ENCODE measurements at places on chromosomes 5 and 9.
A peak's percentile ranks its signal among the peaks of the same experiment; 100 is the strongest.

DNA sequence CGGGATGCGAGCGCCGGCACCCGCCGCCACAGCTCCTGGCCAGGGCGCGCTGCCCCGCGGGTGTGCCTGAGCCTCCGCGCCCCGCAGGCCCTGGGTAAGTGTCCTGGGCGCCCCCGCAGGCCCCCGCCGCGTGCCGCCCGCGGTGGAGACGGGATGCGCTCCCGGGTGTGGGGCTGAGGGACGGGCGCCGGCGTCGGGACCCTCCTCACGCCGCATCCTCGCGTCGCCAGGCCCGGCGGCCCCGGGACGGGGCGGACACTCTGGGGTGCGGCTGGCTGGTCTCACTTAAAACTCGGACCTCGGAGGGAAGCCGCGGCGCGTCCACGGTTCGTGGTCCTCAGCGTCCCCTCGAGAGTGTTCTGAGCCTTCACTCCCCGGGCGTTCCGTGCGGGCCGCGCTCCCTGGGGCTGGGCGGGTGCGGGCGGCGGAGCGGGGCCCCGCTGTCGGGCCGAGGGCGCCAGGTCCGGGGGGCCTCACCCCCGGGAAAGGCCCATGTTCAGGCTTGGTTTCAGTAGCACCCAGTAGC, 275 bp downstream of the AHRR start:
- DNase-seq, result no peak

DNA sequence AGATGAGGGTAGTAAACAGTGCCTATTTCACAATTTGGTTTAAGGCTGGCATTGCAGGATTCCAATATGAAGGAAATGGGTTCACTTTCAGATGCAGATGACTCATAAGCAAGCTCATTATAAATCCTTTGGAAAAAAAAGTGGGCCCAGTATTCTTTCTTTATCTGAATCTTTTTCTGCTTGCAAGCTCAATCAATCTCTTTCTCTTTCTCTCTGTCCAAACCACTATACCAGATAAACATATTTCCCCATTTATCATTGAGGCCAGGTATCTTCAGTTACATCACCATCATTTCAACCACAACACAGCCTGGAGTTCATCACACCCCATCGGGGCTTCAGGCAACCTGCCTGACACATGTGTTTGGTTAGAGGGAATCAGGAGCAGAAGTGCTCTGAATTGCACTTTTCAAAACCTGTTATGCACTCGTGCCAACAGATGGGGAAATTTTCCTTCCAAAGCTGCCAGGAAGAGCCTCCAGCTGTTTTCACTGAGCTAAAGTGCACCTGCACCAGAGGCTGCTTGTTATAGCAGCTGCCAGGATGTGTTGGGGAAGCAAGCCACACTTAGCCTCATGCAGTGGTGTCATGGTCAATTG, 30.0 kb upstream of the MAMDC2 start:
- no peak for DNase-seq

DNA sequence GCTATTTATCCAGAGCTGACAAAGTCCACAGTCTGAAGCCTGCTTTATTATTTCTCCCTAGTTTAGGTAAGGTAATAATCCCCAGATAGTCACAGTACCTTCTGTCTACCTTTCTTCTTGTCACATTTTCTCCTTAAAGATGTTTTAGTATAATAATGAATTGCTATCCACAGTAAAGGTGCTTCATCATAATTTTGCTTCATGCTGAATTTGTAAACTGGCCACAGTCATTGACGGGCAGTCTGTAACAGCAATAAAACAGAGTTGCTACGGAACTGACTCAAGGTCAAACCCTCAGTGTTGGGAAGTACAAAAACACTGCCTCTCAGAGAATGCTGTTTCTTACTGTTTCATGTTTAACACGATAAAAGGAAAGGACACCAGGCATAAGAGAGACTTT, 195.7 kb downstream of the ZNF608 start:
- no peak for DNase-seq

DNA sequence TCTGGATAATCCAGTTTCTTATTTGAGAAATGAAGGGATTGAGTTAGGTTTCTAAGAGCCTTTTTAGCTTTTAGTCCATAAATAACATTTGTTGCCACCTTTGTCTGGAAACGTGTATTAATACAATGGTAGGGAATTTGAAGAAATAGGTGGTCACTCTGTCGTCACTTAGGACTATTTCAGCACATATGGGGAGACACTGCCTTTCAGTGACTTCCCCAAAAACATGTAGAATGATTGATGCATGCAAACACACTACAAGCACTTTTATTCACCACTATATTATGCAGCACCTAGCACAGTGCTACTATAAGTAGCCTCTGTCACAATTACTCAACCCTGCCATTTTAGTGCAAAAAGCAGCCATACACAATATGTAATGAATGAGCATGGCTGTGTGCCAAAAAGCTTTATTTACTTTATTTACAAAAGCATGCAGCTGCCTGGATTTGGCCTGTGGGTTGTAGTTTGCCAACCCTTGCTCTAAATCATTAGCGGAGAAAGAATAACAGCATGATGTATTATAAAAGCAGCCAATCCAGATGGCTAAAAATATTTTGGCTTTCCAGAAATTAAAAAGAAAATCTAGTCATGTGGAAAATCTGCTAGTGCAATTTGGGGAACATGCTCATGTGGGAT, 154.2 kb upstream of the HMHB1 start:
- no peak for DNase-seq

DNA sequence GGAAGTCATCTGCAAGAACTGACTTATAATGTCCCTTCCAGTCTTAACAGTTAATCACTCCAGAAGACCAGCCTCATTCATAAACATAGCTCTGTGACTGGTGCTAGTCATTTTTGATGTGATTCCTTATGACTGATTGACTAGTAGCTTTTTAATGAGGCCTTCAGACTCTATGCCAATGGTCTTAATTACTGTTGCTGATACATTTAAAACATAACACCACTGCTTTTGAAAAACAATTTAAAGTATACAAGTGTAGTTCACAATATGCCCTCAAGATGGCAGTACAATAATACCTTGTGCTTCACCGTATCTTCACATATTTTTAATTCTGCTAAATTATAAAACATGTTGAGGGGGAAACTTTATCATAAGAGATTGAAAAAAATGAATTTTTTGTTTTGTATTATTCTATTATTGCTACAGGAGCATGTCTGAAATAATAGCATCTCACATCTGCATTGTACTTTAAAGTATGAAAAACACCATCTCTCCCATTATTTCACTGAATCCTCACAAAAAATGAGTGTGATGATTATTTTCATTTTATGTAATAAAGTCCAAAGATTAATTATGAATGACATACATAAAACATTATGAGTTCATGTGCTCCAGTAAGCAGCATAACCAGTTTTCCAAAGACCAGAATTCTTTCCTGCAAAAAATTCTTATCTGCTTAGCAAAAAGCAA, 55.2 kb upstream of the SHISAL2B start:
- no peak for DNase-seq

DNA sequence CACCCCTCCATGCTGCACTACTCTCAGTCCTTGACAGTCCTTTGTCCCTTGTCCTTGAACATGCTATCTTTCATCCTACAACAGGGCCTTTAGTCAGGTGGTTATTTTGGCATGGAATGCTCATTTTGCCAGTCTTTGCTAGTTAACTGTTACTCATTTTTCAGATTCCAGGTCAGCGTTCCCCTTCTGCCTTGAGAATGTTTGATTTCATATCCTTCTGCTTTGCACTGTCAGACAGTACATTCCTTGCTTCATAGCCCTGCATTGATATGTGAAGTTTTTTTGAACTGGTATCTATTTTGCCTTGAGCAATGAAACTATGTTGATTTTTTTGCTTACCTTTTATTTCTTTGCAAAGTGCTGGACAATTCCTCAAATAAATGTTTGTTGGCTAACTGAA, 638.2 kb upstream of the SEMA6A start:
- no peak for DNase-seq

DNA sequence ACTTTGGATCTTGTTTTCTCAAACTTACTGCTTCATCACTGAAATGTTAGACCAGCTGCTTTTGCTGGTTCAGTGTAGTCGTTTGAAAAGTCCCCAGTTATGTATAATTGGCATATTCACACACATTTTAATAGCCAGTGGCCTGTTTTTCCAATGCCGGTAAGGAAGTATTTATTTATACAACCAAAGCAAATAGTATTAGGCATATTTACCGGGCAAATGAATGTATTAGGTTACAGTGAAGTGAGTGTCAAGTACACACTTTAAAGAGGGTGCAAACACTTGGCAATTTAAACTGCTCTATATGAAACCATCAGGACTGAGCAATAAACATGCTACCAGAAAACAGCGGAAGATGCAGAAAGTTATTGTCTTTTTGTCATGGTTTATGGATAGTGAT, 242.9 kb downstream of the MCTP1 start:
- DNase-seq, result no peak

- DNase-seq, result no peak
Observed at GRCh38 chr9:88230612-88231011, 92.3 kb upstream of the SPATA31C2 start.

DNA sequence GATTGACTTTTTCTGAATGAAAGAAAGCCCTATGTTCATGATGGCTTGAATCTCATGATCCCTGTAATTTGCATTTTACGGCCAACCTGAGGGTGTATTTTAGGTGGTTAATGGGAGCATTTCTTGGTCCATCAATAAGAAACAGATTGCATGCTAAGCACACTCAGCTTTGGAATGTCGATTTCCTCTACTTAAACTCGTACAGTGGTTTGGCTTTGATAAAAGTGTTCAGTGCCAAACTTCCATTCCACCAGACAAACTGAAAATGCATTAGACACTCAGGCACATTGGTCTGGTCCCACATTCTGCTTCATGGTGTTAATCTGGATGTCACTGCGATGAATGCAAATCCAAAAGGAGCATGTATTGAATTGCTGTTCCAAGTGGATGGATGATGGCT, 77.0 kb downstream of the VCAN start:
- DNase-seq, result no peak

GRCh38 chr9:16661816-16662215, 208.7 kb downstream of the BNC2 start:
- no peak for DNase-seq

DNA sequence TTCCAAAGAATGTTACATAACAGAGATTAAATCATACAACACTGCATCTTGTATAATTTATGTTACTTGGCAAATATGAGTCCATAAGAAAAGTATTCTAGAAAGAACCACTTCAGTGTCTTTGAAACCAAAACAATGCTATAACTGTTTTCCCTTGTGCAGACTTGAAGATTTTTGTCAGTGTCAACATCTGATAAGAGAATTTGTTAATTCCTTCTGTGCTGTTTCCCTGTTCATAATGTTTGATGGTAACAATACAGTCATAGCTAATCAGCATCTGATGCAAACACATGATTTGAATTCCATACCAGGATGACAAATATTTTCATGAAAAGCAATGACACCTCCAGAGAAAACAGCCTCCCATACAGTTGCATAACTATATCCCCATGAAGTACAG, 306.8 kb downstream of the SEMA5A start:
- no peak for DNase-seq

- no peak for DNase-seq
Observed at GRCh38 chr5:10702911-10703491, 58.0 kb downstream of the DAP start.

GRCh38 chr5:64502196-64502595, 3.6 kb upstream of the RGS7BP start:
- DNase-seq, result no peak

DNA sequence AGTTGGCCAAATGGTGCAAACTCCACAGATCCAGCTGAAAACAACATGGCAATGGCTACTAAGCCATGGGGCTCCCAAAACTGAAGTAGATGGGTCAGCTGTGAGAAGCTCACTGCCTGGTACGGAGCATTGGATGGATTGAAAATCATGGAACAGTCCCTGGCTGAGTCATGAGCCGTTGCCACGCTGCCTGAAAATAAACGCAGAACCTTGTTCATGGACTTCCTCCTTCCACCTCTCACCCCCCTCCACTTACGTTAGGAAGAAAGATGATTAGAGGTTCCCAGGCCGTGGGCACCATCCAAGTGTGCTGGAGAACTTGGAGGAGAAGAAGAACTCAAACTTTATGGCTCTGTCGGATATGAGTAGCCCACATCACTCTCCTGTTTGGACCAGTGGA, 6.8 kb upstream of the DIPK1B start:
- no peak for DNase-seq

DNA sequence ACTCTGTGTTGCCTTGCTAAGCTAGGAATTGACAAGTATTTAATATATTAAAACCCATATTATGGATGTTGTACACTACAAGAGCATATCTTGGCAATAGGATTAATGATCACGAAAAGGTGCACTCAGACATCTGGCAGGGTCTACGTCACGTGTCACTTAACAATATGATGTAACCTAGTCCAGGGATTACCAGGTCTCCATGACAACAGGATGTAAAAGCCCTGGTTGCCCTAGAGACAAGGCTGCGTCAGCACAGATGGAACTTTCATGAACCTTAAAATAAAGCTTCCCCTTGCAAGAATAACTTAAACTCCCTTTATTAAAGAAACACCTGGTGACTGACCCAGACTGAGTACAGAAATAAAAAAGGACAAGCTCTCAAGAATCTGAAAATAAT, 717.8 kb downstream of the CDH18 start:
- no peak for DNase-seq

- no peak for DNase-seq
Observed at GRCh38 chr5:432928-433791, 9.8 kb upstream of the EXOC3 start.

- DNase-seq, result no peak
Observed at GRCh38 chr5:146284016-146284415, 54.6 kb upstream of the POU4F3 start.

DNA sequence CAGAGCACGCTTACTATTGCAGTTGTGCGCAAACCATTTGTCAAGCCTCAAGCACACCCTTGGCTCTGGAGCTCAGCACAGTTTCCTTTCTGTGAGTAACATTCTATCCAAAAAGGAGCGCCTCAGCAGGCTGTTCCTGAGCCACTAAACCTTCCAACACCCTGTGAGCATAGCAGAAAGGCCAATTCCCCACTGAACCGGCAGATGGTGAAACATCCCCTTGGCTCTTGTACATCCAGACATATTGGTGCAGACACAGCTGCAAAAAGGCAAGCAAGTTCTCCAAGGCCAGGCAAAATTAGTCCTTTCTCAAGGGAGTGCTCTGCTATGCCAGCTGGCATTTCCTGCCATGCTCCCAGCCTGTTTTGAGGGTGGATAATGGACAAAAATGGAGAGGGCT, 44.1 kb upstream of the CEMIP2 start:
- DNase-seq, result no peak

DNA sequence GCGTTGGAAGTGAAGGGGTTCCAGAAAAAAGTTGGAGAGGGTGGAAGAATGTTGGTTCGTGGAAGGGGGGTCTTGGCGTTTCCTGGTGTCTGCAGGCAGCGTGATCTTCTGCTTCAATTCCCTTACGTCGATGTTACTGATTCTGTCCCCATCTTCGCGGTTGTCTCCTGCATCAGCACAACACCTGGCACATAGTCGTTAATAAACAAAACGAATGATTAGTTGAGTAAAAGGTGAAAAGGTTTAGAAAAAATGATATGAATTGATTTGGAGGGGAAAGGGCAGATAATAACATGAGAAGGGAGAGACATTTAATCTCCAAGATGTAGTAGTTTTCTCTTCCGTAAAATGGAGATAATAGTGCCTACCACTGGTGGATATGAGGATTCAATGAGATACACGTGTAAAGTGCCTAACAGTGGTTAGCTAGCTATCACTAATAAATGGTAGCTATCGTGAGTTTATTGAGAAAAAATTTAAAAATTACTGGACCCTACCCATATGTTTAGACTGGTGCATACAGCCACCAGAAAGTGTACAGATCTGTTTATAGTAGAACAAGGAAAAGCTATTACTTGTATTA, 556 bp downstream of the MTREX start:
- peak; percentile 29 for DNase-seq

GRCh38 chr5:149860801-149861322, 83.7 kb downstream of the PDE6A start:
- peak; percentile 57 for DNase-seq
